Aorta (tissue), 5 donors: ENCODE measurements at places on chromosomes 5 and 9. TPM values are rescaled to one million over a fixed set of nuclear protein-coding genes. Genes with fewer than 3 reads are reported as not detected.
A peak's percentile ranks its signal among the peaks of the same experiment; 100 is the strongest.

GRCh38 chr9:69945671-69946141 is 97.9 kb upstream of the MAMDC2 start:
- H3K4me1 ChIP-seq, result no peaks in the 10 kb centered on the region
- H3K4me3 ChIP-seq, result no peak overlapping the region
- H3K36me3 ChIP-seq, result no peaks in the 10 kb centered on the region

- H3K4me1 ChIP-seq, result no peaks in the 10 kb centered on the region
- H3K27ac ChIP-seq, result no peak overlapping the region
- H3K36me3 ChIP-seq, result peaks cover 2% of the 10 kb centered on the region
- no peak for DNase-seq
Measured at GRCh38 chr9:128271112-128271511, 4.7 kb downstream of the GOLGA2 start.

DNA sequence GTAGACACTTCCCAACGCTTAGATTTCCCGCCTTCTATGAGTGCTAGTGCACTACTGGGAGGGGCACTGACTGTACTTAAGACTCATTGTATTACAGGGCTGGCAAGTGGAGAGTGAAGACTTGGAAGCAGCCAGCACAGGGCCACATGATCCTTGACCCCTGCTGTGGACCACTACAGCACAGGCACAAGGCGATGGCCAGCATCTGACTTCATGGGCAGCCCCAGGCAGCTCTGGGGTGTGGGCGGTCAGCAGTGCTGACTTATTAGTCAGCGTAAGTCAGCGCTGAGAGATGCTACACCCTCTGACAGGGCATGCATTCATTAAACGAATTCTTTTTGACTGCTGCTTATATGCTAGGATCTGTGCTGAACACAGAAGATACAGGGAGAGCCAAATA is 9.3 kb downstream of the SLC46A2 start:
- H3K4me3 ChIP-seq, result no peak overlapping the region
- H3K27me3 ChIP-seq, result no peaks in the 10 kb centered on the region
- H3K4me1 ChIP-seq, result no peaks in the 10 kb centered on the region
- no peak overlapping the region for H3K27ac ChIP-seq
- H3K36me3 ChIP-seq, result no peaks in the 10 kb centered on the region

DNA sequence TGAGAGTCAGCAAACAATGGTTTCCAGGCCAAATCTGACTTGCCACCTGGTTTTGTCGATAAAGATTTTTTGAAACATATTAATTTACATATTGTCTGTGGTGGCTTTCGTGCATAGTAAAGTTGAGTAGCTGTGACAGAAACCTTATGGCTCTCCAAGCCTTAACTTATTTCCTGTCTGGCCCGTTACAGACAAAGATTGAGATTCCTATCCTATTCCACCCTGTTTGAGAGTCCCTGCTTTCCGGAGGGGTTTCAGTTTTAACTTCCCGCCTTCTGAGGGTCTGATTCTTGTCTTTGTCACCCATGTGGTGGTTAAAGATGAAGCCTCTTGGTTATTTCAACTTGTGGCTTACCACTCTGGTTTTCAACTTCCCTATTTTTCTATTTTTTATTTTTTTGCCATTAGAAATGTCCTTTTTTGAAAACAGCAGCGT is 11.4 kb downstream of the OTULIN start:
- peak overlapping the region; percentile 96 for H3K27ac ChIP-seq
- DNase-seq, result no peak
- peaks cover 12% of the 10 kb centered on the region for H3K4me1 ChIP-seq

DNA sequence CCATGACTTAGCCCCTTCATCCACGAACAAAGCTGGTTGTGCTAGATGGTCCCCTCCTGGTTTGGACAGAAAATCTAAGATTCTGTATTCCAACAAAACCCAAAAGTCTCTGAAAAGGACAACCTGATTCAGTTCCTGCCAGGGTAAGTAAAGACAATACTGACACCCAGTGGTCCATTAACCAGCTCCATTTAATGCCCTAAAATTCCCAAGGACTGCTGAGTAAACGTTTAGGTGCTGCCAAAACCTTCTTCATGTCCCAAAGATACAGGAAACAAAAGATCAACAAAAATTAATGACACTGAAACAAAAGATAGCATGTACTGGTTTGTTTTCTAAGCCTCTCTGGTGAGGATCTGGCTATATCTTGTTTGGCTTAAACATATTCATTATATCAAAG is 25.3 kb upstream of the PPP1R2B start:
- no peaks in the 10 kb centered on the region for H3K27me3 ChIP-seq
- H3K27ac ChIP-seq, result no peak overlapping the region
- H3K4me1 ChIP-seq, result no peaks in the 10 kb centered on the region
- no peak for DNase-seq

DNA sequence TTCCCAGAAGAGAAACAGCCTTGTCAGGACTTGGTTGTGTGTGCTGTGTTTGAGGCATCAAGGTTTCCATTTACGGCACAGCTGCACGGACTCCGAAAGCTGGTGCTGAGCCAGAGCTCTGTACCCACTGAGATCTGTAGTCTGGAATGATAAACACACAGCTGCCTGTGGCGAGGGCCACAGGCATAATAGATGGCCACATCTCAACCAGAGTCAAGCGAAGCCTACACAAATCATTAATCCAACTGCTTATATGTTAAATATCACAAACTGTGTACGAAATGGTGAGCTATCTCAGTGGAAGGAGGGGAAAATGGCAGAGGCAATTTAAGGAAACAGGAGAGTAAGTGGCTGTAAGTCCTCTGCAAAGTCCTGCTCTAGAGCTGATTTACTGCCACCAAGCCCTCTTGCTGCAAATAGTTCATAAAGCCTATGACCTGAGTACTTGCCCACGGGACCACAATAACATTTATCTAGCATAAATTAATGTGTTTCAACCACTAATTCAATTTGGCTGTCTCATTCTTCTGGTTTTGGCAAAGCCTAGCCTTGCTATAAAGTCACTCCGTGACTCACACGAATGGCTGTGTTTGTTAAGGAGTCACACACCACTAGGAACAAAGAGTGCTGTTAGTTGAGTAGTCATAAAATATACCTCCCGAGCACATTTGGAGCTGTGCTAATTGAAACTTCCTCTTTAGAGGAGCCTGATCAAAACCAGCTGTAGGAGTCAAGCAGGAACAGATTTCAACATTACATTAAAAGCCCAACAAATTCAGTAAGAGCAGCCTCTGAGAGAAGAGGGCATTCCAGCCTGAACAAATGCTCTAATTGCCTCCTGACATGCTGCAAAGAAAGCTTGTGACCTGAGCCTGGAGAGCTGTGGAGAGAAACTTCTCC is 738.6 kb upstream of the ZNF608 start:
- peak overlapping the region; percentile 34 for H3K4me3 ChIP-seq
- peak overlapping the region; percentile 92 for H3K27ac ChIP-seq
- DNase-seq, result peak; percentile 81
- H3K36me3 ChIP-seq, result no peaks in the 10 kb centered on the region
- H3K27me3 ChIP-seq, result no peaks in the 10 kb centered on the region

DNA sequence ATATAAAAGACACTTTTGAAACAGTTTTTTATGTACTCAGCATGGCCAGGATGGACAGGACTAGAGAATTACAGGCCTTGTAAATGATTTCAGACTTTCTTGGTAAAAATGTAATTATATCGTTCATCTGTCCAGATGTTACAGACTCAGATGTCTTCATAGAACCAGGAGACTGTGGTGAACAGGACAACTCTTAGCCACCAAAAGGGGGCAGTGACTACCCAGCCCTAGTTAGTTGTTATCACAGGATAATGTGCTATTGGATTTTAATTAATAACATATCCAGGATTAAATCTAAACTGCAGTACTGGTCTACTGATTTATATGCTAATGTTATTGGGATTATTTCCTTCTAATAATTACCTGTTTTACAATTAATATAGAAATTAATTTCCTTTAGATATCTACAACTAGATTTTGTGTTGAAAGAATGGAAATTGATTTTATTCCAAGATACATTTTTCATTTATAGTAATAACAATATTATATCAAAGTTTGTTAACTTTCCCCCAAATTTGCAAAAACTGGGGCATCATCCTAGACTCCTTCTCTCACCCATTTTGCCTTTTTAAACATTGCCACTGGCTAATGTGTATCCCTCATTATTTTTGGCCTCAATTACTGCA is 99.4 kb downstream of the MTREX start:
- no peaks in the 10 kb centered on the region for H3K27me3 ChIP-seq
- no peak for DNase-seq
- no peak overlapping the region for H3K27ac ChIP-seq
- H3K4me3 ChIP-seq, result no peak overlapping the region
- peaks cover 2% of the 10 kb centered on the region for H3K36me3 ChIP-seq

DIPK1B gene
- total RNA-seq, result 13.6 TPM

WWC1 gene
- 0.49 TPM for total RNA-seq

WDR70 gene
- 26.3 TPM for total RNA-seq

C9 gene
- total RNA-seq, result 0.13 TPM
